ENCODE measurements at places on chromosomes 5 and 9.

- no peak overlapping the region for H3K4me3 ChIP-seq
- DNase-seq = no peak
- H3K4me1 ChIP-seq = no peaks in the 10 kb centered on the region
- H3K27me3 ChIP-seq = no peaks in the 10 kb centered on the region
- no peak overlapping the region for H3K27ac ChIP-seq
These were observed 554.8 kb upstream of the MEF2C start for GRCh38 chr5:89437450-89438435.

- H3K36me3 ChIP-seq = no peaks in the 10 kb centered on the region
- peaks cover 8% of the 10 kb centered on the region for H3K4me1 ChIP-seq
- H3K27ac ChIP-seq = no peak overlapping the region
These were observed 144.4 kb downstream of the FSTL4 start for GRCh38 chr5:133467826-133468463.

DNA sequence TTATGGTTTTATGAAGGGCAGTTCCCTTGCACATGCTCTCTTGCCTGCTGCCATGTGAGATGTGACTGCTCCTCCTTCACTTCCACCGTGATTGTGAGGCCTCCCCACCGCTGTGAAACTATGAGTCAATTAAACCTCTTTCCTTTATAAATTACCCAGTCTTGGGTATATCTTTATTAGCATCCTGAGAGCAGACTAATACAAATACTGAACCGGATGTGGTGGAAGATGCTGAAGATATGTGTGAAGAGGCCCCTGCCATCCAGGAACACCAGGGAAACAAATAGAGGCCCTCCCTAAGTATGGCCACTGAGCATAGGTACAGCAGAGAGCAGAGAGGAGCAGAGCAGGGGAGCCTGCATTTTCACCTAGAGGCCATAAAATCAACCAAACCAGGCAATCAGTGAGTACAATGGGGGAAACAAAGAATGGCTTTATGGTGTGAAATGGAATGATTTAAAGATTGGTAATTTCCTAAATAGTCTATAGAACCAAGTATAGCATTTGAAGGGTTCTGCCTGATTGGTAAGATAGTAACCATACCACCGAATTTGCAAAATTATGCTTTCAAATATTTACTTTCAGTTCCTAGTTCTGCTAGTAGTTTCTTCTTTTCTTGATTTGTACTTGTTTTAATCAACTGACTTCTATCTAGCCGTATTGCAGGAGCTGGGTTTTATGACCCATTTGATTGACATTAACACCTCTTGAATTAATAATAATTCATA, 421.6 kb downstream of the IRX1 start:
- H3K4me3 ChIP-seq = no peak overlapping the region
- no peak for DNase-seq
- H3K27me3 ChIP-seq = no peaks in the 10 kb centered on the region

- no peaks in the 10 kb centered on the region for H3K4me1 ChIP-seq
- no peak overlapping the region for H3K4me3 ChIP-seq
- no peak for DNase-seq
- no peaks in the 10 kb centered on the region for H3K27me3 ChIP-seq
- H3K27ac ChIP-seq = no peak overlapping the region
- H3K36me3 ChIP-seq = no peaks in the 10 kb centered on the region
These were observed 365.9 kb downstream of the NFIB start for GRCh38 chr9:13948037-13948436.

DNA sequence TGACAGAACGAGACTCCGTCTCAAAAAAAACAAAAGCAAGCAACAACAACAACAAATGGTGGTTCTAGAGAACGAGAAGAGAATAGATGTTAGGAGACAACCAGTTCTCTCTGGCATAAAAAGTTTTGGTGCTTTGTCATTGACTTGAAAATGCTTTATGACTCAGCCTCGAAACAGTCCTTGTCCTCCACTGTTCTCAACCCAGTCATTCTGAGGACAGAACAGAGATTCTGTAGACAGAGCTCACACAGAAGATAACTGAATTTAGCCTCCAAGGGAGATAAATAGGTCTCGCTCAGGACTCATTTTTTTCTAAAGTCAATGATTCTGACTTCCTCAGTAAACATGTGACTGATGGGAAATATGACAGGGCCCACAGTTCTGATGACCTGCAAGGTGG, 76.0 kb upstream of the FSTL4 start:
- DNase-seq = no peak
- H3K4me3 ChIP-seq = no peak overlapping the region
- H3K4me1 ChIP-seq = no peaks in the 10 kb centered on the region
- no peaks in the 10 kb centered on the region for H3K36me3 ChIP-seq
- H3K27ac ChIP-seq = no peak overlapping the region
- peaks cover 27% of the 10 kb centered on the region for H3K27me3 ChIP-seq
